Upper lobe of right lung (tissue), 1 donor: ENCODE measurements at places on chromosomes 3 and 15. TPM values are rescaled to one million over a fixed set of nuclear protein-coding genes. Genes with fewer than 3 reads are reported as not detected.

DNA sequence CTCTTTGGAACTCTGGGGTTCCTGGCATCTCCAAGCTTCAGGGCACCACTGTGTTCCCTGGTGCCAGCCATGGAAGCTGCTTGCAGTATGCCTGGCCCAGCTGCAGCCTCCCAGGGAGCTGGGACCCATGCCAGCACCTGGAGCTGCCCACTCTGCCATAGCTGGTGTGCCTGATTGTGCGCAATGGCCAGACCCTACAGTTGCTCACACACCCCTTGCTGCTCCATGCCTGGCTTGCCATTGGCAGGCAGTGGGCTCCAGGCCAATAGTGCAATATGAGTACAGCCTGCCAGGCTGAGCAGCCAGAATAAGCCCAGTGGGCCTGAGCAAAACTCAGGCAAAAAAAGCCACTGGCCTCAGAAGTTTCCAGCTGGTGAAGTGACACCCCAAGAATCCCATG, 43.8 kb upstream of the LRRFIP2 start:
- no peak overlapping the region for H3K27ac ChIP-seq
- H3K36me3 ChIP-seq, result no peaks in the 10 kb centered on the region
- no peaks in the 10 kb centered on the region for H3K4me1 ChIP-seq
- DNase-seq, result no peak
- H3K27me3 ChIP-seq, result no peaks in the 10 kb centered on the region
- H3K4me3 ChIP-seq, result no peak overlapping the region

Gene ANKRD34C
- total RNA-seq, result not detected

DNA sequence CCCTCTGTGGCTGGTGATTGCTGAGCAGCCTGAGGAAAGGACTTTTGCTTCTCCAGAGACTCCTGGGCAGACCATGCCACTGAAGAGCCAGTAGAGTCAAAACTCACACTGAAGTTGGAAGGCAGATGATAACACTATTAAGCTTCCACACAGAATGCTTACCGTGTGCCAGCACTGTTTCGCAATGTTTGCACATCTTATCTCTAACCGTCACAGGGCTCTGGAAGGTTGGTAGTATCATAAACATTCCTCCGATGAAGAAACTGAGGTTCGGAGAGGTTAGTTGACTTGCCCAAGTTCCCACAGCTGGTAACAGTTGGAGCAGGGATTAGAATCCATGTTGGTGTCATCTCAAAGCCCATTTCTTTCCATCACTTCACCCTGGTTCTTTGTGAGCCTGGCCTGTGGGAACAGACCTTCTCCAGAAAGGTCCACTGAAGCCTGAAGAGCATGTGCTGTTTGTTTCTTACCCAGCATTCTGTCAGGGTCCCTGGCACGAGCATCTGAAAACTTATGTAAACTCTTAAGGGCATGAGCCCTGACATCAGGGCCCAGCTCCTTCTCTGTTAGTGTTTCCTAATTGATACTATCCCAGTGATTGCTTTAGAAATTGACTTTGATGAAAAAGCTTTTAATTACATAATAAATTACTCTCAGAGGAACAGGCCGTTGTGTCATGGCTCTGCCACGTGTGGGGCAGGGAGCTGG, 77.0 kb upstream of the PRR23C start:
- H3K4me3 ChIP-seq, result no peak overlapping the region
- H3K27ac ChIP-seq, result no peak overlapping the region
- H3K27me3 ChIP-seq, result no peaks in the 10 kb centered on the region

DNA sequence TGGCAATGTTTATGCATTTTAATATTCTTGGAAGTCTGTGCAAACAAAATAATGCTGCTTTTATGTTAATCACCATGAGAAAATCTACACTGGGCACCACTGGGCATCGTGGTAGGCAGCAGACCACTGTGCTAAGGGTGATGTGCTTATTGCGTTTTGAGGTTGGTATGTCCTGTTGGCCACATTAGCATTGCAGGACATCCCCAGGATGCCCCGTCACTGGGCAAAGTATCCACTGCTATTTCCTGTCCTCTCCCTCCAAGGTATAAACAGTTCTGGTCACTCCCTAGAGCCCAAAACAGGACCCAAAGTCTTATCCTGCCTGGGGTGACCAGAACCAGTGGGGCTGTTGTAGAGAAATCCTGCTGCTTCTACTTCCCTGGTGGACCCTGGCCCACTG, 284.2 kb upstream of the ROPN1 start:
- H3K27me3 ChIP-seq, result no peaks in the 10 kb centered on the region
- H3K4me1 ChIP-seq, result peaks cover 33% of the 10 kb centered on the region
- peak overlapping the region; percentile 88 for H3K27ac ChIP-seq
- no peak for DNase-seq
- H3K4me3 ChIP-seq, result no peak overlapping the region

Gene GUCA1C
- total RNA-seq, result not detected

- no peak for DNase-seq
- no peak overlapping the region for H3K4me3 ChIP-seq
- H3K4me1 ChIP-seq, result peaks cover 26% of the 10 kb centered on the region
- no peak overlapping the region for H3K27ac ChIP-seq
- no peaks in the 10 kb centered on the region for H3K36me3 ChIP-seq
- H3K27me3 ChIP-seq, result no peaks in the 10 kb centered on the region
Observed at GRCh38 chr3:127751782-127752181, 70.5 kb downstream of the MGLL start.
